ENCODE measurements at places on chromosomes 12 and 14. TPM values are rescaled to one million over a fixed set of nuclear protein-coding genes. Genes with fewer than 3 reads are reported as not detected.

The AKAP5 gene
- 0.26 TPM for total RNA-seq

DNA sequence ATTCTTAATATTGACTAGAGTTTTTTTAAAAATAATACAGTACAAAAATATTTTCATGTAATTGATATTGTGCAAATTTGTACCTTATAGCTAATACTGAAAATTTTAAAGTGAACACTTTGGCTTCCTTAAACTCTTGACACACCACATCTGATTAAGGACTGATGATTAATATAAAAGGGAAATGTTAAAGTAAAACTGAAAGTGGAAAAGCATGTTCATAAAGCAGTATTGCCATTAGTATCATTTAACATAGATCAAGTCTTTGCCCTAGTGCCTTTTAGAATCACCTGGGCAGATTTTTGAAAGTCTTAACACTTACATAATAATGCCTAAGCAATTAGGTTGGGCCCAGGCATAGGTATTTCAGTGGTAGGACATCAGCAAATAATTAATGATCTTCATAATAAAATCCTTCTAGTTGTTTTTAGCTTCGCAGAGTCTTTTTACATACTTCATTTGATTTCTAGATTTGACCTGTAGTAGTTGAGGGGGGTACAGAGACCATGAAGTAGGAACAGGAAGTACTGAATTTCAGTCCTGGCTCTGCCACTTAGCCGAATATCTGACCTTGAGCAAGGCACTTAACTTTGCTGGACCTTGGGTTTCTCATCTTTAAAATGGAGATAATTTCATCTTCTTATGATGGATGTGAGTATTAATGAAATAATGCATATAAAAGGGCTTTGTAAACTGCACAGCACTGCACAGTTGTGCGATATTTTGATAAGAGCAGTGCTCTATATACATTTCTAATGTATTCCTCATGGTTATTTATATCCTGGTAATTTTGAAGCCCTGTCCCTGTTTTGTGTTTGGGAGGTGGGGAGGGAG lies 43.7 kb downstream of the MARK3 start:
- no peaks in the 10 kb centered on the region for H3K36me3 ChIP-seq
- H3K4me1 ChIP-seq: peaks cover 18% of the 10 kb centered on the region
- H3K27ac ChIP-seq: no peak overlapping the region
- H3K4me3 ChIP-seq: no peak overlapping the region
- no peaks in the 10 kb centered on the region for H3K27me3 ChIP-seq

DNA sequence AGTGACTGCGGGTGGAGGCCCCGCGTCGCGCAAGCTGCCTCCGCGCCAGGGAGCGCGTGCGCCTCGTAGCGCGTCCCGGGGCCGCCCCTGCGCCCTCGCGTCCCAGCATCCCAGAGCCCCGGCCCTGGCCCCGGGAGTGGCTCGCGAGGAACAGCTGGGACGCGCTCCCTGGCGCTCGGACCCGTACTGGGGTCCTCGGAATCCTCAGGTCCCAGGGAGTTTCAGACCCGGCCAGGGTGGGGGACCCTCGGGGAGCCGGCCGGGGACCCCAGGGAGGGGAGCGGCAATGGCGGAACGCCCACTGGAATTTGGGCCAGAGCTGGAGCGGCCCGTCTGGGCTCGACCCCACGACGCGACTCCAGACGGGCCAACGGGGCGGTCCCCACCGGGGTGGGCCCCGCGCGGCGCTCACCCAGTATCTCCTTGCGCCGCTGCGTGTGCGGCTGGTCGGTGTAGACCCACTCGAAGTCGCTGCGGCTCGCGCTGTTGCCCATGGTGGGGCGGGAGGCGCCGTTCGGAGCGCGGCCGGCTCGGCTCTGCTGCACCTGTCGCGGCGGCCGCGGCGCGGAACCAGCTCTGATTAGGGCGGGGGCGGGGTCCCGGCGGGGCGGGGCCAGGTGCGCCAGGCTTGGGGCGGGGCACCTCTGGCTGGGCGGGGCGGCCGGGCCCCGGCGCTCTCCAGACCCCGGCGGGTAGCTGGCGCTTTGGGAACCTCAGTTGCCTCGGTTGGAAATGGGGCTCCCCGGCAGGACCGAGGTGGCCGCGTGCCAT lies at the start of gene DEGS2:
Gene DEGS2, minus strand, starts transcription at position 552 of the 771 bp plus-strand sequence. Its CDS starts 58 bp downstream, at position 494.
- H3K4me3 ChIP-seq: peak within 1 kb of the TSS; percentile 57
- DNase-seq: no peak
- H3K4me1 ChIP-seq: peaks cover 46% of the 10 kb centered on the region
- peaks cover 34% of the 10 kb centered on the region for H3K27me3 ChIP-seq

- peak overlapping the region; percentile 54 for H3K4me3 ChIP-seq
- H3K36me3 ChIP-seq: no peaks in the 10 kb centered on the region
- no peak overlapping the region for H3K27ac ChIP-seq
- peaks cover 39% of the 10 kb centered on the region for H3K27me3 ChIP-seq
- no peak for DNase-seq
- H3K4me1 ChIP-seq: peaks cover 21% of the 10 kb centered on the region
These were observed 1.1 kb downstream of the PPP1R1A start for GRCh38 chr12:54587315-54587873.

DNA sequence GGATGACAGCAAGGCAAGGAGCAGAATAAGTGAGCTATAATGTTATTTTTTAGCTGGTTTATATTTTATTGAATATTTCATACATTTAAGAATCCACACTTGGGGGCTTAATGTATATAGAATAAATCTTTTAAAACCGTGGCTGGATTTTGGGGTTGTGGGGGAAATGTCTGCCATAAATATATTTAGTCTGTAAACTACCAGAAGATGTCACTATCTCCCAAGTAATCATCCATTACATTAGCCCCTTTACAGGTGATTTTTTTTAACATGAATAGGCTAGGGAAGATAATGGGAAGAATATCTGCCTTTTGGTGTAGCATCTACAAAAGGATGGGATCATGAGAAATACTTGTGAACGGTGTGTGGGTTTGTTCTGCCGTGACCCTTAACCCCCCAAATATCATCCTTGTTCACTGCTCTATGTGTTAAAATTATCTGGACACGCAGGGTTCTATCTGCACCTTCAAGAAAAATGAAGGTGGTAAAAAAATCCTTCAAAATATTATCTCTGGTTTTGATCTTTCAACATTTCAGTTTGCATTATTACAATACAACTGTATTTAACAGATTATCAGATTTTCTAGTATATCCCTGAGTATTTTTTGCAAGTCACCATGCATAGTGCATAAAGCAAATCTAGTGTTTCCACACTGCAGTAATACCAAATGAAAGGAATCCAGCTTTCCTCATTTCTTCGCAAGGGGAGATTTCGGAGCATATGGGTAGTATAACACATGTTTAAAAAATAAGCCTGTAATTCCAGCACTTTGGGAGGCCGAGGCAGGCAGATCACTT lies 8.0 kb upstream of the SLC17A8 start:
- H3K27me3 ChIP-seq: no peaks in the 10 kb centered on the region
- H3K4me3 ChIP-seq: no peak overlapping the region
- DNase-seq: no peak
- H3K4me1 ChIP-seq: no peaks in the 10 kb centered on the region

DNA sequence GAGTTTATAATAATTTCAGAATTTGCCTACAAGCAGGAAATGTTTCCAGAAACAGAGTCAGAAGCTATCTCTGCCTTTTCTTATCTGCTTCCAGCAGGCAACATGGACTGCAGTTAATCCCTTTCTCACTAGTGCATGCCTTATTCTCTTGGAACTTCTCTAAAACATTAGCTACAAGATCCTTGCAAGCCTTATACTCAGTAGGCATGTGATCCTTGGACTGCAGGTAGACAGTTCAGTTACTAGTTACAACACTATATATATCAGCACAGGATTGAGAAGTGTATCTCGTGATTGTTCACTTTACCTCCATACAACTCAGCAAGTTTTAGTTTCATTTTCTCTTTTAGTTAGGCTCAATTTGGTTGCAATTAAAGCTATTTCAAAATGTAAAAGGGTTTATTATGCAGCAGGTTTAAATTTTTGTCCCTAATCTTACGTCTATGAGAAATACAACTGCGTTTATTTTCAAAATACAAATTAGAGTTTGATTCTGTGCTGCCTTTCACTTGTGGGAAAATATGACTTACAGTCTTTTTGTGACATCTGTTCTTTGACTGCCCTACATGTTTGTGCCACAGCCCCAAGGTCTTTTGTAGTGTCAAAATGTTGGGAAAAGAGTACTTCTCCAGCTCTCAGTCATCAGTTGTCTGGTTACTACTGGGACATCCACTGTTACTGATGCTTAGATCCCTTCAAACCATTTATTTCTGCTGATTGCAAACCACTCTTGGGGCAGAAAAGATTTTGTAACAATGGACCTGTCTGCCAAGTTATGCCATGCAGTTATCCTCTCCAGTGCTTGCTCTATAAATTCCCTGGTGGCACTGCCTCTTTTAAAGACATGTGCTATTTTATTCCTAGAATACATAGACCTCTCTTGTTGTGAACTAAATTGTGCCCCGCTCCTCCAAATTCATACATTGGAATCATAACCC lies 709.0 kb upstream of the FOXG1 start:
- H3K27me3 ChIP-seq: no peaks in the 10 kb centered on the region
- DNase-seq: no peak
- no peaks in the 10 kb centered on the region for H3K4me1 ChIP-seq
- H3K4me3 ChIP-seq: peak overlapping the region; percentile 6

- DNase-seq: no peak
- H3K36me3 ChIP-seq: no peaks in the 10 kb centered on the region
- H3K27ac ChIP-seq: no peak overlapping the region
- H3K27me3 ChIP-seq: no peaks in the 10 kb centered on the region
- no peaks in the 10 kb centered on the region for H3K4me1 ChIP-seq
- H3K4me3 ChIP-seq: no peak overlapping the region
These were observed 904.6 kb upstream of the FBXO33 start for GRCh38 chr14:40336846-40337245.

DNA sequence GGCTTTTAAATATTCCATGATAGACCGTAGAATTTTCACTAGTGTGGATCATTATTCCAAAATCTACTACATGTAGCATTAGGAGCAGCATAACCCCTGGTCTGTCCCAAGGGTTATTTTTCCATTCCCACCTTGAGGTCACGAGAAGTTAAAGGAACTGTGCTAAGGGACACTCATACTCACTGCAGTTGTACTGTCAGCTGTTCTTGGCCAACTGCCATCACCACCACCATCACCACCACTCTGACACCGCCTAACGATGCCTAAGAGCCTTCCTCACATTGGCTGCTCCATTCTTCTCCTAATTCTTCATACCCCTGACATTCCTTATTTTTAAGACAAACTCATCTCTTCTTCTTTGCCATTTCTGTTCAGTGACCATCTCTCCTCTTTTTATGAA lies 13.4 kb upstream of the PTGDR start:
- no peak for DNase-seq
- H3K27me3 ChIP-seq: no peaks in the 10 kb centered on the region
- no peak overlapping the region for H3K4me3 ChIP-seq
- no peaks in the 10 kb centered on the region for H3K36me3 ChIP-seq

GRCh38 chr12:55057481-55057880 lies 37.7 kb downstream of the NEUROD4 start:
- H3K27ac ChIP-seq: no peak overlapping the region
- peaks cover 6% of the 10 kb centered on the region for H3K27me3 ChIP-seq

DNA sequence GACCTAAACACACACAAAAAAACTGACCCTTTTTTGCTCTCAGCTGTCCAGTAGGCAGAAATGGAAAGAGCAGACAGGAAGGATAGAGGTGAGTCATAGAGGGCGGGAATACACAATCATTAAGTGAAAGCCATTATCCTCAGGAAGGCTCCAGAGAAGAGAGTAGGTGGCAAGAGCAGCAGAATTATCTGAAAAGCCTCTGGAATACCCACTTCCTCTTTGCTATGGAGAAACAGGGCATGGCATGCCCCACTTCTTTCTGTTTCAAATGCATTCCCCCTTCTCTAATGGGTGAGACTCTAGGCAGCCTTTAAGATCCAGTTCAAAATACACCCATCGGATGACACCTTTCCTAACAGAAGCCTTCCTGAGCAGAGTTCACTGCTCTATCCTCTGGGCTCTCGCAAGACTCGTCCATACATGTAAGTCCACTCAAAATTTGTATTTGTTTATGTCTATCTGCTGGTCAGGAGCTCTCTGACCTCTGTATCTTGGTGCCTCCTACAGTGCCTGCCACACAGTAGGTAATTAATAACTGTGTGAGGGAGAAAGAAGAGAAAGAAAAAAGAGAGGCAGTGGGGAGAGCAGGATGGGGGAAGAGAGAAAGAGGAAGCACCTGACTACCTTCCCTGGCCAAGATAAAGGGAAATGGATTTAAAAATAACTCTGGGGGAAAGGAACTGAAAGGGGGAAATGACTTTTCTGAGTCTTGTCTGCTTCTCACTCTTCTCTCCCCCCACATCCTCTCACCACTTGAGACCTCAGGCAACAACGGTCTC lies 8.5 kb downstream of the KLHL33 start:
- no peak for DNase-seq
- H3K4me3 ChIP-seq: no peak overlapping the region
- no peaks in the 10 kb centered on the region for H3K36me3 ChIP-seq
- no peaks in the 10 kb centered on the region for H3K27me3 ChIP-seq

All from suprapubic skin (tissue), 4 donors.